Colonic mucosa (tissue), 4 donors: ENCODE measurements at places on chromosomes 13 and 19. TPM values are rescaled to one million over a fixed set of nuclear protein-coding genes. Genes with fewer than 3 reads are reported as not detected.
A peak's percentile ranks its signal among the peaks of the same experiment; 100 is the strongest.

WDR88 gene
- not detected for total RNA-seq

NRTN gene
- 2.9 TPM for total RNA-seq

TRAPPC5 gene
- 139 TPM for total RNA-seq

OR7D2 gene
- 0.08 TPM for total RNA-seq

TMEM59L gene
- total RNA-seq, result 0.27 TPM

LILRA1 gene
- 0.50 TPM for total RNA-seq

ZNF536 gene
- 1.3 TPM for total RNA-seq

SERTAD1 gene
- 8.7 TPM for total RNA-seq

DNA sequence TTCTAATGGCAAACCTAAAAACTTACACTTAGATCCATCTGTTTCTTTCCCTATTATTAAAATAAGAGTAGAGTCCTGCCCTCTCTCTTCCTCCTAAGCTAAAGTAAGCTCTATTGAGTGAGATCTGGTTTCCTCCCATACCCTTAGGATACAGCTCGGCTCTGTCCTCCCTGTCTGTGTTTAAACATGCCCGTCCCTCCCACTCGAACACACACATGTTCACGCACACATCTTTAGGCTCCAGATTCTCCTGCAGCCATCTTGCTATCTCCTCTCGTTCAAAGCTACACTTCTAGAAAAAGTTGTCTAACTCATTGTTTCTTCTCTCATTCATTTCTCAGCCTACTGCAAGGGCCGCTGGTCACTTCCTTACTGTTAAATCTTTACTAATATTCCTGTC, 15.1 kb upstream of the CEBPG start:
- no peak for DNase-seq

DNA sequence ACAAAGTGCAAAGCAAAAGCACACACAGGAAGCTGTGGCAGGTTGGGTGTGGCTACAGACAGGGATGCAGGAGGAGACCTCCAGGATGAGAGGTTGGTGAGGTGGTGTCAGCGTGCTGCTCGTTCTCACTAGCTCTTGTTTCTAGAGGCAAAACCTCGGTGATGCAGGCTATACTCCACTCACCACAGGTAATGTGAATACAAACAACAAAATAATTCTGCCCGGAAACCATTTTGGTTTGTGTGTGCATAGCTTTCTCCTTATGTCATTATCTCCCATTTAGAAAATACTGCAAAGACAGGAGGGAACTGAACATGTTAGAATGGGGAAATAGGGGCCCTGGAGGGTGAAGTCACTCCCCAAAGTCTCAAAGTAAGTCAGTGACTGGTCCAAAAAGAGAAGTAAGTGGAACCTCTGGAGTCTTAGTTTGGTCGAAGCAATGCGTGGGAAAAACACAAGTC, 9.4 kb downstream of the LCP1 start:
- DNase-seq, result no peak

GRCh38 chr13:111387026-111387871, 66.8 kb downstream of the TEX29 start:
- no peak for DNase-seq

- DNase-seq, result no peak
Measured at GRCh38 chr13:79084802-79085424, 321.1 kb downstream of the RBM26 start.

DNA sequence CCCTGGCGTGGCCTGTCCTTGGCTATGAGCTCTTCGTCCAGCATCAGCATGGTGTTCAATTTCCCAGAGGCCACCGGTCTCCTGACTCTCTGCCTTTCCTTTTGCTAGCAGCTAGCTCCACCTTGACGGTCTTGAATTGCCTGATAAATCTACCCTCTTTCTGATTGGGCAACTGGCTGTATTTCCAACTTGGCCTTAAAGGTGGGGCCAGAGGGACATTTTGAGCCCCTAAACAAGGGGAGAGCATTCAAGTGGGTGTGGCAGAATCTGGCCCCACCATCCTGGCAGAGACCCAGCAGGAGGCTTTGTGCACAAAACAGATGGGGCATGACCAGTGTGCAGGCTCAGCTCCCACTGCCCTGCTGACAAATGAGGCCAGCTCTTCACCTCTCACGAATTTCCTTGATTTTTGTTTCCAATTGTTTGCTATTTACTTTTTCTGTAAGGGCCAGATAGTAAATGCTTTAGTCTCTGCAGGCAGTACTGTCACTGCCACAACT, 148.9 kb upstream of the VSTM2B start:
- peak; percentile 13 for DNase-seq

DNA sequence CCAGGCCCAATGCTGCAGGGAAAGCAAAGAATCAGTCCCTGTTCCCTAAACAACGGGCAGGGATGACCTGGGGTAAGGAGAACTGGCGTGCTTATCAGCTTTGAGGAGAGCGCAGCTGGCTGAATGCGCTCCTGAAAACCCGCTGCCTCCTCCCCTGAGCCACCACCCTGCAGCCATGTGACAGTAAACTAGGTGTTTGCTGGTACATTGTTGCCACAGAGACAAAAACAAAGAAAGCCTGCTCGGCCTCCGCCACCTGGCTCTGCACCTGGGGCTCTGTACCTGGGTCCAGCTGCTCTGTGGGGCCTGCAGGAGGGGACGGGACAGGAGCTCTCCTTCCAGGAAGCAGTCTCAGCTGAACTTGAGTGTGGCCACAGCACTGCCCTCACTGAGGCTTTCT, 21.8 kb downstream of the MCF2L start:
- peak; percentile 87 for DNase-seq

- DNase-seq, result no peak
Measured at GRCh38 chr13:94431987-94432386, 47.5 kb downstream of the DCT start.

DNA sequence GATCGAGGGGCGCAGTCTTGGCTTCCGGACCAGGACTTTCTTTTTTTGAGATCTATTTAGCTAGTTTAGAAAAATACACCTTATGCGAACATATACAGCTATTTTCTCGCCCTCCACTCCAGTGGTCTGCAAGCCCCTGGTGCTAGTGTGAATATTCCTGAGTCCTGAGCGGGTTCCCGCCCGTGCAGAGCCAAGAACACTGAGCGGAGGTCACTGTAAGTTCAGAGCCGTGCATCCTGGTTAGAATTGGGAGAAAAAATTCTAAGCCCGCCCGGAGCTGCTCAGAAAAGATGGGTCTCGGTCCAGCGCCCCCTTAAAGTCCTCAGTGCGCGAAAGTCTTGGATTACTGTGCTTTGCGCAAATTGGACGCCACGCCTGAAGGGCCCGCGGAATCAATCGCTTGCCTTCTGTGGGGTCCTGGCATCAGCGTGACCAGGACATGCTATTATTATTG, 117.7 kb downstream of the KCNRG start:
- no peak for DNase-seq

DNA sequence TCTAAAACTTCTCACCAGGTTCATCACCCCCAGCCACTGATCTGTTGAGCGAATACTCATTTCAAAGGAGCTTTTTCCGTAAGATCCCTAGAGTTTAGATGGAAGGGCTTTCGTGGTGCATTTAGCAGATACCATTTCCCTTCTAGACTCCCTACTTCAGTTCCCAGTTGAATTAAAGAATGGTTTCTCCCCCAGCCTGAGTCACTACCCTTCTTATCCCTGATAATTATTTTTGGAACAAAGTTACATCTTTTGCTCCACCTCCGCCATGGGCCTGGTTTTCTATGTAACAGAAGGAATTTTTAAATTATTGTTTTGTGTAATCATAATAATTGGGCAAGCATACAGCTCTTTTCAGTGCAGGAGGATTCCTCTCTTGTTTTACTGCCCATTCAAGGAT, 22.0 kb downstream of the USPL1 start:
- DNase-seq, result no peak

- DNase-seq, result no peak
Measured at GRCh38 chr13:58620176-58620575, 988.6 kb downstream of the PCDH17 start.

- DNase-seq, result no peak
Measured at GRCh38 chr19:36972571-36972970, 56.4 kb downstream of the ZNF568 start.

- peak; percentile 59 for DNase-seq
Measured at GRCh38 chr13:44758630-44759383, 182.7 kb upstream of the TSC22D1 start.

- no peak for DNase-seq
Measured at GRCh38 chr13:80571346-80572307, 230.7 kb upstream of the SPRY2 start.

- no peak for DNase-seq
Measured at GRCh38 chr13:32548837-32549236, 10.2 kb upstream of the N4BP2L2 start.

GRCh38 chr13:76894401-76895110, 8.4 kb upstream of the KCTD12 start:
- DNase-seq, result no peak

- no peak for DNase-seq
Measured at GRCh38 chr13:99988529-99989275, 7.1 kb downstream of the ZIC2 start.
